ENCODE measurements at places on chromosomes 2 and 18.
A peak's percentile ranks its signal among the peaks of the same experiment; 100 is the strongest.

- ATAC-seq, result peak; percentile 79
- H3K27ac ChIP-seq, result peak overlapping the region; percentile 79
- peak overlapping the region; percentile 78 for H3K4me3 ChIP-seq
- H3K27me3 ChIP-seq, result no peaks in the 10 kb centered on the region
- H3K36me3 ChIP-seq, result no peaks in the 10 kb centered on the region
These were observed 84.4 kb downstream of the MAP4K4 start for GRCh38 chr2:101781791-101782426.

GRCh38 chr2:198479065-198479464 is 674.7 kb downstream of the PLCL1 start:
- peaks cover 3% of the 10 kb centered on the region for H3K27me3 ChIP-seq
- H3K36me3 ChIP-seq, result no peaks in the 10 kb centered on the region
- no peaks in the 10 kb centered on the region for H3K4me1 ChIP-seq
- H3K27ac ChIP-seq, result no peak overlapping the region
- no peak for ATAC-seq

DNA sequence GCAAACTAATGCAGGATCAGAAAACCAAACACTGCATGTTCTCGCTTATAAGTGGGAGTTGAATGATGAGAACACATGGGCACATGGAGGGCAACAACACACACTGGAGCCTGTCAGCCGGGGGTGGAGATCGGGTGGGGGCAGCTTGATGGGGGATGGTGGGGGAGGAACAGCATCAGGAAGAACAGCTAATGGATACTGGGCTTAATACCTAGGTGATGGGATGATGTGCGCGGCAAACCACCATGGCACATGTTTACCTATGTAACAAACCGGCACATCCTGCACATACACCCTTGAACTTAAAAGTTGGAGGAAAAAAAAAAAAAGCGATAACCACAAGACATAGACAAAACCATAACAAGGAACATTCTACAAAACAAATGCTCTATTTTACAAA is 10.4 kb downstream of the CHMP3 start:
- no peaks in the 10 kb centered on the region for H3K27me3 ChIP-seq
- ATAC-seq, result no peak
- H3K36me3 ChIP-seq, result peaks cover 9% of the 10 kb centered on the region
- peaks cover 19% of the 10 kb centered on the region for H3K4me1 ChIP-seq
- peak overlapping the region; percentile 11 for H3K27ac ChIP-seq
- peak overlapping the region; percentile 58 for H3K4me3 ChIP-seq

DNA sequence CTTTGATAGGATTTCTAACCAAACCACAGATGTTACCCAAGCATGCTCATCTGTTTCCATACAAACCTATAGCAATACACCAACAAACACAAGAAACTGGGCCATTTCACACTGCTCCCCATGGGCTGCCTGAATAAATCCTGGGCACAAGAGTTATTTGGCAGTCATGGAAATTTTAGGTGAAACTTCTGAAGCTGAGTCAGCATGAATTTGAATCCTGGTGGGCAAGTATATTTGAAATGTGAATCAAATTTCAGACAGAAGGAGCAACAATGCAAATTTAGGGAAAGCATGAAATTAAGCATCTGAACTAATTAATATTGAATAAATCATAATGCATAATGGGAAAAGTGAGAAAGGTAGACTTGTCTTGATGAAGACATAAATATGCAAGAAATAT is 15.9 kb upstream of the TRIM43 start:
- H3K27me3 ChIP-seq, result peaks cover 5% of the 10 kb centered on the region
- H3K4me1 ChIP-seq, result no peaks in the 10 kb centered on the region
- H3K4me3 ChIP-seq, result no peak overlapping the region
- H3K36me3 ChIP-seq, result no peaks in the 10 kb centered on the region
- no peak for ATAC-seq

- peaks cover 8% of the 10 kb centered on the region for H3K4me1 ChIP-seq
- peak overlapping the region; percentile 26 for H3K27ac ChIP-seq
- H3K27me3 ChIP-seq, result no peaks in the 10 kb centered on the region
These were observed 5.4 kb upstream of the KCNJ13 start for GRCh38 chr2:232781765-232782164.

DNA sequence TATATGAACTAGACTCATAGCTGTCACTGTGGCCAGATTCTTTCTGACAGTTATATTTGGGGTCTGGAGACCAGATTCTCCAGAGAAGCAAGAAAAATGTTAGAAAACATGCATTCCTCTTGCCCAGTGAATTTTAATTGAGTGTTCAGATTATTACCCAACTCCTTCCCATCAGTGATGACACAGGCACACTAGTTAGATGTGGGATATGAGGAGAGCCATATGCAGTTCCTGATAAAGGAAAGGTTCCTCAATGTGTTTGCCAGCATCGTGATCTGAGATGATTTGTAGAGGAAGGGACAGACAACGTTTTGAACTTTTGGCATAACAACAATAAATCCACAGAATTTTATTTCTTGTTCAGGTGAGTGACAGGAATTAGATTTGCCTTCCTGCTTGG is 308.6 kb downstream of the PIEZO2 start:
- H3K27ac ChIP-seq, result no peak overlapping the region
- H3K4me3 ChIP-seq, result no peak overlapping the region
- no peaks in the 10 kb centered on the region for H3K36me3 ChIP-seq
- H3K27me3 ChIP-seq, result peaks cover 18% of the 10 kb centered on the region
- H3K4me1 ChIP-seq, result no peaks in the 10 kb centered on the region

DNA sequence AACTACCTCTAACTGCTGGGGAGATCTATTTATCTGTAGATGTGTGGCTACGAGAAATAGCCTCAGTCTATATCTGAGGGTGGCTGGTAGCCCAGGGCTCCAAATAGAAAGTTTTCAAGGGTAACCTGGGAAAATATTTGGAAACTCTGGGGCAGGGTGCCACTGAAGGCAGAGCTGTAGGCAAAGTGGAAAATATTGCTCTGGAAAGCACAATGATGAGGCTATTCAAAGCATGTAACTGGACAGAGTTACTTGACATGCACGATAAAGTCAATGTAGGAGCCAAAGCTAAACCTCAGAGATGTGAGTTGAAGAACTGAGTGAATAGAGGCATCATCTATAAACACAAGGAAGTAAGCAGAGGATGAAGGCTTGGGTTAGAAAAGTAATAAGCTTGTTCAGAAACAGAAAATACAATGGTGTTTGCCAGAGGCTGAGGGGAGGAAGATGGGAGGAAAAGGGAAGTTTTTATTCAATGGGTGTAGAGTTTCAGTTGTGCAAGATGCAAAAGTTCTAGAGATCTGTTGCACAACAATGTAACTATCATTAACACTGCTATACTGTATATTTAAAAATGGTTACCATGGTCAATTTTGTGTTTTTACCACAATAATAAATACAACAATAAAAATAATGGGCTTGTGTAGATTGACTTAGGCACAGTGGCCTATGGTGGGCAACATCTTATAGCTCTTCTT is 171.6 kb downstream of the MBD2 start:
- no peaks in the 10 kb centered on the region for H3K4me1 ChIP-seq
- H3K27ac ChIP-seq, result no peak overlapping the region
- no peak for ATAC-seq
- no peaks in the 10 kb centered on the region for H3K36me3 ChIP-seq
- H3K27me3 ChIP-seq, result no peaks in the 10 kb centered on the region

GRCh38 chr2:98801921-98802321 is 71.0 kb upstream of the MGAT4A start:
- no peak overlapping the region for H3K27ac ChIP-seq
- peaks cover 2% of the 10 kb centered on the region for H3K4me1 ChIP-seq
- ATAC-seq, result no peak
- no peak overlapping the region for H3K4me3 ChIP-seq
- H3K27me3 ChIP-seq, result no peaks in the 10 kb centered on the region

- H3K4me3 ChIP-seq, result no peak overlapping the region
- no peaks in the 10 kb centered on the region for H3K36me3 ChIP-seq
- no peaks in the 10 kb centered on the region for H3K27me3 ChIP-seq
- no peak for ATAC-seq
These were observed 92.0 kb downstream of the HDAC4 start for GRCh38 chr2:239308661-239309397.

DNA sequence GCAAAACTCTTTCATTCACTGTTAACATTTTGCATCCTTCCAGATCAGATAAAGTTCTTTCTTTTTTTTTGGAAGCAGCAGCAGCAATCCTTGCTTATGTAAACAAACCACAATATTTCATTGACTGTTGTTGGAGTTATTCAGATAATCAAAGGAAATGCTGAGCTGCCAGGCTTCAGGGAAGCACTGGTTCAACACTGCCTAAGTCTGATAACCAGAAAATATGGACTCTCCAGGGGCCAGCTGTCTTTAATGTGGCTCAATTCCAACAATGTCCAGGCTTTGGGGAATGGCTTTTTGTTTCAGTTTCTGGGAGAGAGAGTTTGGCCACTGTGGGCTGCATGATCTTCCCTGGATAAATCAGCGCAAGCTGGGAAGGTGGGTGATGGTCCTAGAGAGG is 354.3 kb downstream of the AKAIN1 start:
- ATAC-seq, result no peak
- H3K27me3 ChIP-seq, result no peaks in the 10 kb centered on the region
- no peaks in the 10 kb centered on the region for H3K36me3 ChIP-seq
- no peak overlapping the region for H3K27ac ChIP-seq
- H3K4me1 ChIP-seq, result no peaks in the 10 kb centered on the region
- H3K4me3 ChIP-seq, result no peak overlapping the region

- ATAC-seq, result peak; percentile 18
- peak overlapping the region; percentile 92 for H3K4me3 ChIP-seq
- peak overlapping the region; percentile 96 for H3K27ac ChIP-seq
- peaks cover 100% of the 10 kb centered on the region for H3K36me3 ChIP-seq
These were observed 4.7 kb downstream of the CYTIP start for GRCh38 chr2:157438863-157439823.

DNA sequence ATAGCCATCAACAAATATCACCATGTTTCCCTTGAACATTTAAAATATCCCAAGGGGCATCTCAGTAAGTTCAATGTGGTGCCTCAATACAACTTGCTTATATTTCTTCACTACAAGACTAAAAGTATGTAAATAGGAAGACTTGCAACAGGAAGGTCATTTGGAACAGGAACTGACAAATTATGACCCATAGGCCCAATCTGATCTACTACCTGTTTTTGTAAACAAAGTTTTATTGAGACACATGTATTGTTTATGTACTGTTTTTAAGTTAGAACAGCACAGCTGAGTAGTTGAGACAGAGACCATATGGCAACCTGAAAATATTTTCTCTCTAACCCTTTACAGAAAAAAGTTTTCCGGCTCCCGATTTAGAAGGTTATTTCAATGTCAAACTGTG is 154.8 kb upstream of the TFPI start:
- no peaks in the 10 kb centered on the region for H3K4me1 ChIP-seq
- H3K27ac ChIP-seq, result no peak overlapping the region
- H3K27me3 ChIP-seq, result no peaks in the 10 kb centered on the region
- H3K36me3 ChIP-seq, result no peaks in the 10 kb centered on the region

GRCh38 chr2:118658596-118659198 is 188.8 kb downstream of the EN1 start:
- H3K27me3 ChIP-seq, result no peaks in the 10 kb centered on the region
- H3K4me1 ChIP-seq, result no peaks in the 10 kb centered on the region
- no peaks in the 10 kb centered on the region for H3K36me3 ChIP-seq
- no peak overlapping the region for H3K4me3 ChIP-seq
- H3K27ac ChIP-seq, result no peak overlapping the region
- ATAC-seq, result no peak

GRCh38 chr18:22342625-22343024 is 75.1 kb downstream of the CTAGE1 start:
- no peak overlapping the region for H3K27ac ChIP-seq
- peak; percentile 43 for ATAC-seq
- H3K4me1 ChIP-seq, result peaks cover 6% of the 10 kb centered on the region
- H3K4me3 ChIP-seq, result no peak overlapping the region
- no peaks in the 10 kb centered on the region for H3K36me3 ChIP-seq

DNA sequence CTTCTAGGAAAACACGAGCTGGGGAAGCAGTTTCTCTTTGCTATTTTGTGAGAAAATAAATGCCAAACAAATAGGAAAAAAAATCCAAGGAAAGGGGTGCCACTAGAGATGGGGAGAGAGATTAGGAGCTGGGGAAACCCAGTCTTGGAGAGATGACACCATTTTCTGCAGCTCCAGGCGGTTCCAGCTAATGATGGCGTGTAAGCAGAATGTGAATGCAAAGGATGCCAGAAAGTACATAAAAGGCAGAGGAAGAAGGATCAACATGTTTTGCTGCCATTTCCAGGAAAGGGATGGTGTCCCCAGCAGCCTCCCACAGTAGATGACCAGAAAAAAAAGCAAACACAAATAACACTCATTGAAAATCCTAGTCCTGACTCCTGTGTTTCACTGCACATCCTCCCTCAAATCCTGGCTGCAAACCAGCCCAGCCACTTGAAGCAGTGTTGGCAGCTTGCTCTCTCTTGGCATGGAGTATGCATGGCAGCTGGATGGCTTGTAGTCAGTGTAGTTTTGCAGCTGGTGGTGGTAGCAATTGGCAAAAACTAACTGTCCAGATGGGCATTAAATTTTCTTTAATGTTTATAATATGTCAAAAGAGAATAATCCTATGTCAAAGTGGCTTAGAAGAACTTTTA is 93.6 kb downstream of the FTCDNL1 start:
- H3K27me3 ChIP-seq, result peaks cover 9% of the 10 kb centered on the region
- H3K27ac ChIP-seq, result no peak overlapping the region
- no peaks in the 10 kb centered on the region for H3K4me1 ChIP-seq
- H3K4me3 ChIP-seq, result no peak overlapping the region
- H3K36me3 ChIP-seq, result no peaks in the 10 kb centered on the region
- no peak for ATAC-seq

DNA sequence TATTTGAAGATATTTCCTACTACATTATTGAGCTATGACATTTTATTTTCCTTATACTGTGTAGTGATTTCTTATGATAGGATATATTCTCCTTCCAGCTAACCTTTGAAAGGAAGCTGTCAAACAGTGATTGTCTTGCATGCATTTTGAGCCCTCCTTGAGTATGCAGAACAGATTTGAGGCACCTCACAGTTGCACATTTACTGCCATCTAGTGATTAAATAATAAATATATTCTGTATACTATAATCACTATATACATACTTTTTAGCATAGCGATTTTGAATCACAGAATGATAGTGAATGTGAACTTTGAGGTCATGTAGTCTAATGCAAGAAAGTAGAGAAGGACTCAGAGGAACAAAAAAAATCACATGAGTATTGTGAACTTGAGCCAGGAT is 268.4 kb upstream of the CDH19 start:
- H3K36me3 ChIP-seq, result no peaks in the 10 kb centered on the region
- no peak overlapping the region for H3K4me3 ChIP-seq
- H3K27me3 ChIP-seq, result no peaks in the 10 kb centered on the region
- H3K4me1 ChIP-seq, result no peaks in the 10 kb centered on the region

GRCh38 chr18:63979409-63979920 is 9.6 kb downstream of the SERPINB8 start:
- peak overlapping the region; percentile 36 for H3K4me3 ChIP-seq
- H3K4me1 ChIP-seq, result peaks cover 10% of the 10 kb centered on the region
- peak; percentile 50 for ATAC-seq
- peaks cover 55% of the 10 kb centered on the region for H3K36me3 ChIP-seq
- peak overlapping the region; percentile 44 for H3K27ac ChIP-seq
- H3K27me3 ChIP-seq, result no peaks in the 10 kb centered on the region

GRCh38 chr2:181008407-181008806 is 28.0 kb downstream of the UBE2E3 start:
- H3K27me3 ChIP-seq, result no peaks in the 10 kb centered on the region
- peaks cover 13% of the 10 kb centered on the region for H3K4me1 ChIP-seq
- peak overlapping the region; percentile 11 for H3K27ac ChIP-seq
- no peak overlapping the region for H3K4me3 ChIP-seq
- H3K36me3 ChIP-seq, result no peaks in the 10 kb centered on the region
